ENCODE measurements at places on chromosomes 12 and 14. TPM values are rescaled to one million over a fixed set of nuclear protein-coding genes. Genes with fewer than 3 reads are reported as not detected.

The VRTN gene
- total RNA-seq = not detected

The FOXN3 gene
- total RNA-seq = 134 TPM

The TMEM121 gene
- total RNA-seq = 1.8 TPM

The PNMA1 gene
- total RNA-seq = 30.8 TPM

The CCDC175 gene
- total RNA-seq = not detected

The SLC38A4 gene
- total RNA-seq = 0.28 TPM

The FAM186B gene
- total RNA-seq = 0.86 TPM

The SERPINA3 gene
- 1.2 TPM for total RNA-seq

The ABHD12B gene
- not detected for total RNA-seq

The GPR33 gene
- total RNA-seq = not detected

The DLK1 gene
- total RNA-seq = 7.9 TPM

The NYNRIN gene
- total RNA-seq = 8.1 TPM

The PIWIL1 gene
- total RNA-seq = not detected

The MYH7 gene
- total RNA-seq = 20,082 TPM

DNA sequence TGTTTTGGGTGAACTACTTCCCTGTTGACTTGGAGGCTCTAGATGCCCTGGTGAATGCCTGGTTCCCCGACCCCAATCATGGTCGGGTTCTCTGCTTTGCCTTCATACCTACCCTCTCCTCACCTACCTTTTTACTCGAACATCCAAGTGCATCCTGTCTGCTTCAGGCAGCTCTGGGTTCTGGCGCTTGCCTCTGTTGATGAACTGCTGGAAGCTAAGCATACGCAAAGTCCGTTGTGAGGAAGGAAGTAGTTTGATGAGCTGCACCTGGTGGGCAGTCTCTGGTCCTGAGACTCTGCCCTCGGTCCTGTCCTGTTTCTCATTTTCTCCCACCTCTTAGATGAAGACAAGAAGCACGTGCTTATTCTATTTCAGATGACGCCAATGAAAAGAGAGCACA is 13.6 kb downstream of the KCNH3 start:
- no peak for DNase-seq
- H3K27me3 ChIP-seq = peaks cover 2% of the 10 kb centered on the region
- peaks cover 17% of the 10 kb centered on the region for H3K36me3 ChIP-seq
- H3K27ac ChIP-seq = peak overlapping the region; percentile 26

DNA sequence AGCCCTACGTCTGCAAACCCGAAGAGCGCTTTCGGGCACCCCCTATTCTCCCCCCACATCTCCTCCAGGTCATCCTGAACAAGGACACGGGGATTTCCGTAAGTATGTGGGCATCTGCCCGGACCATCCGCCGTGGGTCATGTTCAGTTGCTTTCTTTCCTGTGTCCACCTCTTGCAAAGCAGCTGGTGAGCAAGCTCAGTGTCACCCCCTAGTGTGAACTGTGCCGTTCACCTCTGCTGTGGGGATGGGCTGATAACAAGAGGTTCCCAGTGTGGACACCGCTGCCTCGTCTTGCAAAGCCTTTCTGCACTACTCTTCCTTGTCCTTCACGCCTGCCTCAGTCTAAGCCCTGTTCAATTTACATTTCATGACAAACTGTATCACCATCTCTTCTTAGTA is 8.6 kb downstream of the PRKAB1 start:
- peaks cover 100% of the 10 kb centered on the region for H3K36me3 ChIP-seq
- no peak for DNase-seq
- no peak overlapping the region for H3K4me3 ChIP-seq
- no peaks in the 10 kb centered on the region for H3K27me3 ChIP-seq

DNA sequence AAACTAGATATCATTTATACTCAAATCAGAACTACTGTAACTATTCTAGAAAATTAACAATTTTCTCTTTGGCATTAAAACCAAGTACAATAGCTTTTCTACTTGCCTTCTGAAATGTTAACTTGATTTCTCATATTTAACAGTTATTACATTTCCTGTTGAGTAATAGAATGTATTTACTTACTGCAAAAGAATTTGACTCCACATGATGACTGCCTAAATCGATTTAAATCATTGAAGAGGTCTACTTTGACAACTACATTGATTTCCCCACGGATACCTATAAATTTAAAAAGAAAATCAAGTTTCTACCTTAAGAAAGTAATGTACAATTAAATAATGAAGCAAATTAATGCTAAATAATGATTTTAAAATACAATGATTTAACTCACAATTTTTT is 18.9 kb downstream of the C2CD5 start:
- no peaks in the 10 kb centered on the region for H3K4me1 ChIP-seq
- H3K27me3 ChIP-seq = no peaks in the 10 kb centered on the region
- no peak for DNase-seq

DNA sequence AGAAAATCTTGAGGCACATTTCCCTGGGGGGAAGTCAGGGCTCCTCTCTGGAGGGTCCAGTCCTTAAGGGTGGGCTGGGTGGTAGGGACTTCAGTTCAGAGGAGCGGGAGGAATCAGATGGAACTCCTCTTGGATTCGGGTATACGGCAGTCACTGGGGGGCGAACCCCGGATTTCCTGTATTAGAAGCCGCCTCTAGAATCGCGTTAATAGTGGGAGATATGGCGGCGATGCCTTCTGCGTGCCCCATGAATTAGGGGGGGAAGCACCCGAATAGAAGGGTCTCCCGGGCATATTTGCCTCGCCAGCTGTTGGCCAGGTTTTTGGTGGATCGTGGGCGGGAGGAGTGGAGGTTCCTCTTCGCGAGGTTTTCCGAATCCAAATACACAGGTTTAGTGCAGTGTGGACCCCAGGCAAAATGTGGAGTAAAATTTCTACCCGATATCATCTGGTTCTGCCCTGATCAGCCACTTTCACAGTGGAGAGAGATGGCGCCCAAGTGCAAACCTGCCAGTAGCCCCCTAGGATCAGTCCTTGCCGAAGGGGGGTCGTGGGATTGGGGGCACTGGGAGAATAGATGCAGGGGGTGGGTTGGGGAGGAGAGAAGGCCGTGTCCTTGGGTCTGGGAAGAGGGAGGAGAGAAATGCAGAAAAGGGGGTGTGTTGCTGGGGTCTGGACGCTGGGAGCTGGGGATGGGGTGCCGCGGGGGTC is 628 bp downstream of the MEG3 start:
- H3K36me3 ChIP-seq = no peaks in the 10 kb centered on the region
- H3K4me1 ChIP-seq = no peaks in the 10 kb centered on the region
- DNase-seq = no peak

DNA sequence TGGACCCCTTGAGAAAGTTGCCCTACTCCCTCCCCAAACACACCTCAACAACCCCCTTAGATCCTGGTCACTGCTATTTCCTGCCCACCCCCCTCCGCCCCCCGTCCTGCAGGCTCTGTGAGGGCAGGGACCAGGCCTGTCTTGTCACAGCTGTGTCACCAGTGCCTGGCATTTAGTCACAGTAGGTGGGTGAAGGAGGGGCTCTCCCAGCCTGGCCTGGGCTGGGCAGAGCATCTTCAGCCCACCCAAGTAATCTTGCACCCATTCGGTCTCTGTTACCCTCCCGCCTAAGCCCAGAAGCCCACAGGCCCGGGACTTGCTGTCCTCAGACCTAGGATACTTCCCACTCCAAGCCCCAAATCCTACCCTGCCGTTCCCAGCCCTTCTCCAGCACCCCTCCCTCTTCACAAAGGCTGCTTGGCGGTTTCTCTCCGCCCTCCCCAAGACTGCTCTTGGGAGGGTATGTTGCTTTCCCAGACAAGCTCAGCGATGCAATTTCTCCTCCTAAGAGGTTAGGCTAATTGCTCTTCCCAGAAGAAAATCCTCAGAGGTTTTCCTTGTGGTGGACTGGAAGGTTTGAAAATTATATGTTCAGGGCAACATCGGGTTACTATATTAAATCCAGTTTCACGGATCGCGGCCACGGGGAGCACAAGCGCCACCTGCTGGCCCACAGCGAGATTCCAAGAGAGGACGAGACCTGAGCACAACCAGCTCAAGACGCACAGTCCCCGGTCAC is 50.8 kb upstream of the ZFP36L1 start:
- H3K27ac ChIP-seq = peak overlapping the region; percentile 67
- H3K27me3 ChIP-seq = no peaks in the 10 kb centered on the region
- no peaks in the 10 kb centered on the region for H3K36me3 ChIP-seq
- peak overlapping the region; percentile 41 for H3K4me3 ChIP-seq
- peaks cover 18% of the 10 kb centered on the region for H3K4me1 ChIP-seq

DNA sequence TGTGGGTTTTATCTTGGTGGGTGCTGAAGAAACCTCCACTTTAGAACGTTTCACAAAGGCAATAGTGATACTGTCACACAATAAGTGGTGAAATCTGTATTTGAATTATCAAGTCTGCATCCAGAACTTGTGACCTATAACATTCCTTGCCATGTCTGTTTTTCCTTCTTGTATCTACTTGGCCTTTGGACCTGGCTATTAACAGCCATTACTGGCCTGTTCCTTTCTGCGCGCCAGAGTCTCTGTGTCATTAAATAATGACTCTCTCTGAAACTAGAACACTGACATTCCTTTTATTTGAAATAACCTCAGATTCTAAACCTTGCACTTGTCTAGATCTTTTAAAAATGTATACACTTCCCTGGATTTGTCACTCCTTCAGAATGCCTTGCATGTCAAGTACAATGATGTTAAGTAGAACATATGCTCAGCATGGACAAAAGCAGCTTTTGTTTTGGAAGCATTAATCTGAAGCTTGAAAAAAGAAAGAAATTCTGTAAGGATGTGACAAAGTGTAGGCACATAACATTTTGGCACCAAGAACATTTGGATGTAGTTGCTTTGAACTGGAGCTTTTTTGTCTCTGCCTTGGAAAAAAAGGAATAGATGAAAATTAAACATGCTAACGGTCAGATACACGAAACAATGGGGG is 95.5 kb upstream of the RPL10L start:
- no peak overlapping the region for H3K27ac ChIP-seq
- no peaks in the 10 kb centered on the region for H3K4me1 ChIP-seq
- no peaks in the 10 kb centered on the region for H3K27me3 ChIP-seq
- no peak for DNase-seq
- no peaks in the 10 kb centered on the region for H3K36me3 ChIP-seq

- H3K36me3 ChIP-seq = no peaks in the 10 kb centered on the region
- H3K27ac ChIP-seq = no peak overlapping the region
- H3K4me3 ChIP-seq = no peak overlapping the region
- no peak for DNase-seq
- peaks cover 25% of the 10 kb centered on the region for H3K4me1 ChIP-seq
- no peaks in the 10 kb centered on the region for H3K27me3 ChIP-seq
These were observed 139.4 kb upstream of the FRMD6 start for GRCh38 chr14:51512316-51512715.

GRCh38 chr12:24814379-24815113 is 134.4 kb downstream of the BCAT1 start:
- H3K27ac ChIP-seq = no peak overlapping the region
- no peaks in the 10 kb centered on the region for H3K36me3 ChIP-seq
- DNase-seq = no peak
- no peaks in the 10 kb centered on the region for H3K4me1 ChIP-seq
- no peaks in the 10 kb centered on the region for H3K27me3 ChIP-seq

DNA sequence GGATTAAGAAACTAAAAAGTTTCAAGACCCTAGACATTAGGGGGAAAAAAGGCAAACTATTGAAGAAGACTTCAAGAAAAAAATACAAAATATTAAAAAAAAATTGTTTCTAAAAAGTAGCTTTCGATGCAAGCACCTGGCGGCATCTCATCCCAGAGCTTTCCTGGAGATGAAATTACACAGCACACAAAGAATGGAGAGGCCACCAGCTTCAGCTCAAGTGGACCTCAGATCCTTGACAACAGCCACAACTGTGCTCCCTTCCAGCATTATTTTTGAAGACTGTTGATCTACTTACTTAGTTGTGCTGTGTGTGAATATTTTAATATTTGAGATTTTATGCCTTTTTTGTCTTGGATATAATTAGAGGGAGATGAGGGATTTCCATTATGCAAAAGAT is 479.0 kb downstream of the GLT1D1 start:
- H3K4me1 ChIP-seq = no peaks in the 10 kb centered on the region
- no peaks in the 10 kb centered on the region for H3K36me3 ChIP-seq
- no peak overlapping the region for H3K27ac ChIP-seq

DNA sequence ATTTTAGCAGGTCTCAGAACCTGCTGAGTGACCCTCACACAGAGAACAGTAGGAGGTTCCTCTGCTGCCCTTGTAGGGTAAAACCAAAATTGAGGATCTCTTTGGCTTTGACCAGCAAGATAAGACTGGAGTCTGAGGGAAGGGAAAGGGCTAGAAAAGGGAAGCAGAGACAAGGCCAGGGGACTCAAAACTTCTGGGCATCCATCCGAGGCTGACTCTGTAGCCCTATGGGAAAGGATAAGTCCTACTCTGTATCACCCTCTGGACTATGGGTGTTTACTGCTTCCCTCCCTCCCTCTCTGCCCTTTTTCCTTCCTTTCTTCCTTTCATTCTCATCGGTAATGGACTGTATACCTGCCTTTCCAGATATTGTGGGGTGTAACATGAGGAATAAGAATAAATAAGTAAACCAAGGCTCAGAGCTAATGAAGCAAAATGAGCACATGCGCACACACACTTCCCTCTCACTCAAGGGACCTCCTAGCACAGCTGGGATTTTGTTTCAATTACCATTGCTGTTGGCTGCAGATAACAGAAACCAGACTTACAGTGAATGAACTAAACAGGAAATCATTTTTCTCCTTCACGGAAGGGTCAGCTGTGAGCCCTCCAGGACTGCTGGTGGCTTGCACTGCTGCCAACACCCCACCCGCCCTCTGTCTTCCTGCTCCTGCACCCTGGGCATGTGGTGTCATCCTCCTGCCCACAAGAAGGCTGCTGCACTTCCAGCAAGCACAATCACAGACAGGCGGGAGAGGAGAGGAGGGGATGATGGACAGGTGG is 404.4 kb upstream of the CCDC196 start:
- DNase-seq = no peak
- H3K27ac ChIP-seq = no peak overlapping the region
- H3K36me3 ChIP-seq = no peaks in the 10 kb centered on the region
- no peaks in the 10 kb centered on the region for H3K4me1 ChIP-seq

GRCh38 chr14:51283402-51284085 is 43.5 kb downstream of the TMX1 start:
- no peaks in the 10 kb centered on the region for H3K27me3 ChIP-seq
- no peak overlapping the region for H3K4me3 ChIP-seq
- no peak overlapping the region for H3K27ac ChIP-seq
- H3K4me1 ChIP-seq = no peaks in the 10 kb centered on the region

GRCh38 chr12:92927436-92928281 is 1.4 kb downstream of the EEA1 start:
- no peaks in the 10 kb centered on the region for H3K36me3 ChIP-seq
- peaks cover 53% of the 10 kb centered on the region for H3K4me1 ChIP-seq
- DNase-seq = no peak
- H3K27ac ChIP-seq = peak overlapping the region; percentile 98

GRCh38 chr12:88546226-88546625 is 34.0 kb downstream of the KITLG start:
- no peaks in the 10 kb centered on the region for H3K27me3 ChIP-seq
- DNase-seq = no peak
- H3K27ac ChIP-seq = no peak overlapping the region
- peaks cover 9% of the 10 kb centered on the region for H3K4me1 ChIP-seq
- no peaks in the 10 kb centered on the region for H3K36me3 ChIP-seq
